Progenitor cell of endocrine pancreas (in vitro differentiated cells): ENCODE measurements at places on chromosomes 2 and 18. TPM values are rescaled to one million over a fixed set of nuclear protein-coding genes. Genes with fewer than 3 reads are reported as not detected.

AKAIN1 gene
- total RNA-seq, result not detected in 2 replicates

- DNase-seq, result no peak
- no peak overlapping the region for H3K27ac ChIP-seq
- H3K4me3 ChIP-seq, result no peak overlapping the region
- H3K27me3 ChIP-seq, result no peaks in the 10 kb centered on the region
- peaks cover 10% of the 10 kb centered on the region for H3K36me3 ChIP-seq
Observed at GRCh38 chr18:79167526-79168190, 98.5 kb downstream of the ATP9B start.

DNA sequence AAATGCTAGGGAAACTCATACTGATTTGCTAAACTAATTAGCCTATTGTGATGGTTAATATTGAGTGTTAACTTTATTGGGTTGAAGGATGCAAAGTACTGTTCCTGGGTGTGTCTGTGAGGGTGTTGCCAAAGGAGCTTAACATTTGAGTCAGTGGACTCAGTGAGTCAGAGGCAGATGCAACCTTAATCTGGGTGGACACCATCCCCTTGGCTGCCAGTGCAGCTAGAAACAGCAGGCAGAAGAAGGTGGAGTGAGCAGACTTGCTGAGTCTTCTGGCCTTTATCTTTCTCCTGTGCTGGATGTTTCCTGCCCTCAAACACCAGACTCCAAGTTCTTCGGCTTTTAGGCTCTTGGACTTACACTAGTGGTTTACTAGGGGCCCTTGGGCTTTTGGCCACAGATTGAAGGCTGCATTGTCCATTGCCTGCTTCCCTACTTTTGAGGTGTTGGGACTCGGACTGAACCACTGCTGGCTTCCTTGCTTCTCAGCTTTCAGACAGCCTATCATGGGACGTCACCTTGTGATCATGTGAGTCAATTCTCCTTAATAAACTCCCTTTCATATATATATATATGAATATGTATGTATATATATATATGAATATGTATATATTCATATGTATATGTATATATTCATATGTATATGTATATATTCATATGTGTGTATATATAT is 69.7 kb downstream of the RPRM start:
- H3K4me1 ChIP-seq, result peaks cover 8% of the 10 kb centered on the region
- H3K4me3 ChIP-seq, result no peak overlapping the region
- DNase-seq, result no peak
- no peaks in the 10 kb centered on the region for H3K36me3 ChIP-seq
- no peaks in the 10 kb centered on the region for H3K27me3 ChIP-seq

GRCh38 chr2:54813584-54813983 is 90.1 kb downstream of the EML6 start:
- no peaks in the 10 kb centered on the region for H3K36me3 ChIP-seq
- H3K27me3 ChIP-seq, result peaks cover 11% of the 10 kb centered on the region
- no peaks in the 10 kb centered on the region for H3K4me1 ChIP-seq
- no peak overlapping the region for H3K27ac ChIP-seq
- no peak overlapping the region for H3K4me3 ChIP-seq

- H3K36me3 ChIP-seq, result peaks cover 1% of the 10 kb centered on the region
- DNase-seq, result no peak
- peaks cover 22% of the 10 kb centered on the region for H3K27me3 ChIP-seq
- H3K27ac ChIP-seq, result no peak overlapping the region
- peaks cover 3% of the 10 kb centered on the region for H3K4me1 ChIP-seq
- no peak overlapping the region for H3K4me3 ChIP-seq
Observed at GRCh38 chr2:236641051-236641726, 71.6 kb downstream of the ACKR3 start.

DNA sequence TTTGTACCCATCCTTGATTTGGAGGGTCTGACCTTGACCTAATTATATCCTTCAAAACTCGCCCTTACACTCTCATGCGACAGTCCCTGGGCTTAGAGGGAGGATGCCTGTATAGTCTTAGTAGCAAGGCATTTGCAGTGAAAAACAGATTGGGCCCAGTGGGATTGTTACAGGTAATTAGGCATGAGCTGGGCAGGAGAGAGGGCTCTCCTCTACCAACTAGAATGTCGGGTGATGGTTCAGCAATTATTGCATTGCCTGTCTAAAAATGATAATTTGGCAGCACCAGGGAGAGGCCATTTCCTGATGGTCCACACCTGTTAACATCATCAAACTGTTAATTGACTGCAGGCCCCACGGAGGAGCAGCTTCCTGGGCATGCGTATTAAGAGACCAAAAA is 32.4 kb downstream of the COMMD1 start:
- no peak for DNase-seq
- no peaks in the 10 kb centered on the region for H3K27me3 ChIP-seq
- H3K4me3 ChIP-seq, result no peak overlapping the region
- no peak overlapping the region for H3K27ac ChIP-seq
- H3K36me3 ChIP-seq, result peaks cover 1% of the 10 kb centered on the region
